Naive B cell (primary cell): ENCODE measurements at places on chromosomes 5 and 9.

DNA sequence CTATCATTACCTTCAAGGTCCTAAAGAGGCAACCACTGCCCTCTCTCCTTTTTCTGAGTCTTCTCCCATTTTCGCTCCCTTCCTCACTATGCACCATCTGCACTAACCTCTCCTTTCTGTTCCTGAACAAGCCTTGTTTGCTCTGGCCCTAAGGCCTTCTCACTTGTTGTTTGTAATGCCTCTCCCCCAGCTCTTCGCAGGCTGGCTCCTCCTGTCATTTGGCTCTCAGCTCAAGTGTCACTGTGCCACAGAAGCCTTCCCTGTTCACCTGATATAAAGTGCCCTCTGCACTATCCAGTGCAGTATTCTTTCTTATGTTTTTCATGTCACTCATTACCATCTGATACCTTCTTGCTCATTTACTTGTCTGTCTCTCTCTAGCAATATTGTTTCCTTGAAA is 303.7 kb downstream of the KCNN2 start:
- no peak for DNase-seq

- DNase-seq: no peak
Observed at GRCh38 chr5:99702565-99702964, 773.8 kb upstream of the CHD1 start.

DNA sequence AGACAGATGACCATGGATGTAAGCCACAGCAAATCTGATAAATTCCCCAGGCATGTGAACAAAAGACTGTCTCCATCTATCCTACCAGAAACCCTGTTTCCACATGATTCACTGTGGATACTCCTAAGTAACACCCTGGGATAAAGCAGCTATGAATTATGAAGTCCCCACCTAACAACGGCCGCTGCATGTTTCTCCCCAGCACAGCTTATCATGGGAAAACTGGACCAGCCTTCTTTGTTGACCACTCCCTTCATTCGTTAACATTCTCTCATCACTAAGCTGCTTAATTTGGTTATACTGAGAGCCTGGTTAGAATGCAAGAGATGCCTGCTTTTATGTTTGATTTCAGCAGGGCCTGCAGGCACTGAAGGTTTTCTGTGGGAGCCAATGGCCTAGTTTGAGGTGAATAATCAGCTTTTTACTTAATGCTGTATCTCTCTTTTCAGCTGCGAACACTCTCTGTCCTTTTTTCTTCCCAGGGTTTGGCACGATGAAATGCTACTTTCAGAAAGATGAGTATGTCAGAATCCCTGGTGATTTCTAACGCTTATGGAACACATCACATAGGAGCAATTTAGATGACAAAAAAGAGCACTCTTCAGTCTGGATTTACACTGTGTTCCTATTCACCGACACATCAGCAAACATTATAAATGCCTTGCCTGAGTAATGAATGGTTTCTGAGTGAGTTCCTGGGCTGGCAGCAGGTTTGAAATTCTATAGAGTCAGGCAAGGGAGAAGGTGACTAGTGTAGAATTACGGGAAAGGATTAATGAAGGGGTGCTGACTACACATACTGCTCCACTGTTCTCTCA is 318.4 kb upstream of the ZNF608 start:
- DNase-seq: no peak

- no peak for DNase-seq
Observed at GRCh38 chr9:6187272-6187671, 28.3 kb upstream of the IL33 start.

GRCh38 chr9:87672586-87672985 is 53.3 kb upstream of the CTSL start:
- DNase-seq: no peak

DNA sequence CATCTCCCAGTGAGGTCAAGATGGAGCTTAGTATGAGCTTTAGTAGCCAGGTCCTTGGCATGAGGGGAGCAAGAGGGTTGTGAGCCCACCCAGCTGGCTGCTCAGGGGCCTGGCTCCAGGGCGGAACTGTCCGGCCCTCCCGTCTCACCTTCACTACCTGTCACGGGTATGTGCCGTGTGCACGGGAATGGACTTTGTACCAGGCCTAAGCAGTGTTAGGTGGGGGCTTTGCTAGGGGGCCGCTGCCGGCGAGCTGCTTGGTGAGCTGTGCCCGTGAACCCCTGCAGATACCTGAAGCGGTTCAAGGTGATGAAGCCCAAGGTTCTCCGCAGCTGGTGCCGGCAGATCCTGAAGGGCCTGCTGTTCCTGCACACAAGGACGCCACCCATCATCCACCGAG is 46.7 kb downstream of the WNK2 start:
- no peak for DNase-seq
